ENCODE measurements at places on chromosomes 13 and 19. TPM values are rescaled to one million over a fixed set of nuclear protein-coding genes. Genes with fewer than 3 reads are reported as not detected.

The COX6B2 gene
- not detected for total RNA-seq

The NLRP4 gene
- total RNA-seq, result not detected

The LENG9 gene
- 11.0 TPM for total RNA-seq

The NLRP5 gene
- not detected for total RNA-seq

The ACP5 gene
- total RNA-seq, result 1.3 TPM

The CYP4F11 gene
- not detected for total RNA-seq

The FAM216B gene
- total RNA-seq, result not detected

- peak overlapping the region; percentile 87 for H3K27ac ChIP-seq
- no peaks in the 10 kb centered on the region for H3K36me3 ChIP-seq
- H3K4me3 ChIP-seq, result no peak overlapping the region
- H3K27me3 ChIP-seq, result no peaks in the 10 kb centered on the region
Observed at GRCh38 chr13:49616676-49617065, 11.6 kb upstream of the ARL11 start.

GRCh38 chr19:35216016-35216832, 12.3 kb downstream of the FAM187B start:
- H3K4me3 ChIP-seq, result no peak overlapping the region
- no peak overlapping the region for H3K27ac ChIP-seq
- peaks cover 3% of the 10 kb centered on the region for H3K27me3 ChIP-seq
- peaks cover 6% of the 10 kb centered on the region for H3K4me1 ChIP-seq
- no peak for DNase-seq

- H3K27me3 ChIP-seq, result no peaks in the 10 kb centered on the region
- H3K4me1 ChIP-seq, result no peaks in the 10 kb centered on the region
- no peak for DNase-seq
Observed at GRCh38 chr13:40813667-40814454, 24.4 kb downstream of the SLC25A15 start.

DNA sequence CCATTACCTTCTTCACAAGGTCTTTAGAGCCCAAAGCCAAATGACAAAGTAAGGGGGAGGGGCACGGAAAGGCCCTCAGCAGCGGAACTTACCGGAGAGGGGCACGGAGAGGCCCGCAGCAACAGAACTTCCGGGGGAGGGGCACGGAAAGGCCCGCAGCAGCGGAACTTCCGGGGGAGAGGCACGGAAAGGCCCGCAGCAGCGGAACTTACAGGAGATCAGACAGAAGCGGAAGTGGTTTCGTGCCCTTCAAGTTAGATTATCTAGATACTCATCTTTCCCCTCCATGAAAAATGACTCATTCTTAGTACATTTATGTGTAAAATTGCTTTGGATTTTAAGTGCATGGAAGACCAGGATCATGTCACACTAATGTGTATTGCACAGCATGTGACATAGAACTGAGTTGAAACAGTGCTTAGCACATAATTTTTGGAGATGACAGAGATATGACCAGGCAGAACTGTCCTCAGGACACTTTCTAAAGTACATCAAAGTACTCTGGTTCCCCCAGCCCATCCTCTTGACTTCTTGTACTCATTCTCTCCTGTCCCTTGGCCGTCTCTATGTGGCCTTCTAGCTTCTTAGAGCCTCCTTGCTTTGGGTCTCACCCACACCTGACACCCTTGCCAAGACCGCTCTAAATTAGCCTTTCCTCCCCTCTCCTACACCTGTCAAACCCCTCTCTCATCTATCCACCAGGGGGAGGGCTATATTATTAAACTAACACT, 25.7 kb upstream of the TPTE2 start:
- H3K4me3 ChIP-seq, result no peak overlapping the region
- H3K27me3 ChIP-seq, result peaks cover 3% of the 10 kb centered on the region
- no peak overlapping the region for H3K27ac ChIP-seq
- DNase-seq, result no peak

GRCh38 chr13:81283062-81283461, 942.1 kb upstream of the SPRY2 start:
- no peak overlapping the region for H3K4me3 ChIP-seq
- DNase-seq, result no peak
- no peaks in the 10 kb centered on the region for H3K27me3 ChIP-seq
- no peaks in the 10 kb centered on the region for H3K4me1 ChIP-seq
- H3K27ac ChIP-seq, result no peak overlapping the region

DNA sequence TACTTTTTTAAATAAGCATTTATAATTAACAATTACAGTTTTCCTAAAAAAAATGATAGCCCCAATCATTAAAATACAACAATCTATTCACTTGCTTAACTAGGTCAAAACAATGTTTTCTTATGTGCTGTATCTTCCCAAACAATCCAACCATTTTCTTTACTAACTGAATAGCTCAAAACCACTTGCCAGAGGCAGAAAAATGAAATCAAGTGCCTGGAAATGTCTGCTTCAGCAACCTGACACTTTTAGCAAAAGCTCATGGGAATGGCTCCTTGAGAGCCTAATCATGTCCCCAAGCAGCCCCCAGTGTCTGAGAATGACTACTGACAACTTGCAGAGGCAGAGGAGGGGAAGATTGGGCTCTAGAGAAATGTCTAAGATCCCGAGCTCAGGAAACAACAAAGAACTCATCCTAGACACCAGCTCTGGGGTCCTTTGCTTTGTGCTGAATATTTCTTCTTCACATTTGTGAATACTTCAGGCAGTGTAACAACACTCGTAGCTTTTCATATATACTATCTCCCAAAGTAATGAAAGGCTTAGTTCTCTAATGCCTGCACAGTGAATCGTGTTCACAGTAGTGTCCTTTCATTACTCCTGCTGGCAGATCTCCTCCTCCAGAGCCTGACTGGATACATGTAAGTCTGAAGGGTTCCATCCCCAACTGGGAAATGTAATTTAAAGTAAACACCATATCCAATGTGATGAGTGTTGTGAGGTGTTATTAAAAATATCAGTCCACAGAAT, 280.0 kb downstream of the LHFPL6 start:
- H3K4me1 ChIP-seq, result peaks cover 67% of the 10 kb centered on the region
- no peak overlapping the region for H3K4me3 ChIP-seq
- H3K27me3 ChIP-seq, result no peaks in the 10 kb centered on the region
- H3K36me3 ChIP-seq, result peaks cover 2% of the 10 kb centered on the region
- H3K27ac ChIP-seq, result peak overlapping the region; percentile 50

DNA sequence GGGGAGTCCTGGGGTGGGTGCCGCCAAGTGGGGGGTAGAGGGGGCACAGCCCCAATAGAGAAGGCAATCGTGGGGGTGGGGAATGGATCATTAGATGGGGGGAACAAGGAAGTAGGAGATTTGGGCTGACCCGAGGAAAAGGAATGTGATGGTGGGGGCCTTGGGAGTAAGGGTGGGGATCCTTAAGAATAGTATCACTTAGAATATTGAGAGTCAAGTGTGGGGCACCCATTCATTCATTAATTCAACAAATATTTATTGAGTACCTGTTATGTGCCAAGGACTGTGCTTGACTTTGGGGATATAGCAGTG, 641 bp downstream of the PPP5C start:
- no peak for DNase-seq
- H3K4me3 ChIP-seq, result peak overlapping the region; percentile 96
- peaks cover 4% of the 10 kb centered on the region for H3K36me3 ChIP-seq
- peaks cover 56% of the 10 kb centered on the region for H3K4me1 ChIP-seq

GRCh38 chr19:38657633-38658222, 10.3 kb downstream of the ACTN4 start:
- no peak for DNase-seq
- peak overlapping the region; percentile 99 for H3K27ac ChIP-seq
- peaks cover 17% of the 10 kb centered on the region for H3K36me3 ChIP-seq
- H3K4me1 ChIP-seq, result peaks cover 97% of the 10 kb centered on the region
- H3K27me3 ChIP-seq, result no peaks in the 10 kb centered on the region
- H3K4me3 ChIP-seq, result peak overlapping the region; percentile 57

- peaks cover 16% of the 10 kb centered on the region for H3K4me1 ChIP-seq
- H3K27me3 ChIP-seq, result peaks cover 6% of the 10 kb centered on the region
- H3K27ac ChIP-seq, result peak overlapping the region; percentile 75
Observed at GRCh38 chr13:51858433-51859247, 3.1 kb upstream of the CCDC70 start.

DNA sequence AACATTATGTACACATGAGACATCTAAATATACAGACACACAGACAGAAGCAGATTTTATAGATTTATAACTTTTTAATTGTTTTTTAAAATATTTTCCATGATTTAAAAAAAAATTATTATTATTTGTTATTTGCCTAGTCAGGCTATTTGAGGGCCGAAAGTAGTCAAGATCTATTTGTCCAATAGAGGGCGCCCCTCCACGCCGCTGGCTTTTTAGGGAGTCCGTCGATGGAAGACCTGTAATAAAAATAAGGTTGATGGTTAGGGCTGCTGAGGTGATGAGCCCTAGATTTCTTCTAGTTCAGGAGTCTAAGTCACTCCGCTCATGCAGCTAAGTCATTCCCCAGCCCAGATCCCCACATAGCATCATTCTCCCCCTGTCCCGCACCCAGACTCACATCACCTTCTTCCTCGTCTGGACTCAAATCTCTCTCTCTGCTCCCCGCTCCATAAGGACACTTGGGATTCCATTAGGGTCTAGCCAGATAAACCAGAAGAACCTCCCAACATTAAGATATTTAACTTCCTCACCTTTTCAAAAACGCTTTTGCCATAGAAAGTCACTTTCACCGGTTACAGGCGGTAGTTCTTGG, 33.9 kb upstream of the CEACAM21 start:
- H3K27me3 ChIP-seq, result peaks cover 15% of the 10 kb centered on the region
- no peak overlapping the region for H3K4me3 ChIP-seq
- H3K36me3 ChIP-seq, result no peaks in the 10 kb centered on the region
- no peak overlapping the region for H3K27ac ChIP-seq

All from osteocyte (in vitro differentiated cells).